CD4-positive, alpha-beta memory T cell (primary cell): ENCODE measurements at places on chromosomes 3 and 15.

GRCh38 chr3:143158014-143158988 lies 38.7 kb downstream of the CHST2 start:
- no peak overlapping the region for H3K4me3 ChIP-seq
- DNase-seq, result no peak
- peaks cover 3% of the 10 kb centered on the region for H3K4me1 ChIP-seq
- H3K27me3 ChIP-seq, result no peaks in the 10 kb centered on the region

- DNase-seq, result no peak
- H3K4me1 ChIP-seq, result no peaks in the 10 kb centered on the region
- H3K4me3 ChIP-seq, result no peak overlapping the region
- H3K27ac ChIP-seq, result no peak overlapping the region
- H3K36me3 ChIP-seq, result no peaks in the 10 kb centered on the region
- no peaks in the 10 kb centered on the region for H3K27me3 ChIP-seq
Observed at GRCh38 chr15:87080547-87080946, 1000.9 kb downstream of the AGBL1 start.

- no peak overlapping the region for H3K4me3 ChIP-seq
- H3K27ac ChIP-seq, result no peak overlapping the region
- H3K36me3 ChIP-seq, result no peaks in the 10 kb centered on the region
- no peak for DNase-seq
Observed at GRCh38 chr3:105274958-105275357, 91.8 kb upstream of the ALCAM start.

DNA sequence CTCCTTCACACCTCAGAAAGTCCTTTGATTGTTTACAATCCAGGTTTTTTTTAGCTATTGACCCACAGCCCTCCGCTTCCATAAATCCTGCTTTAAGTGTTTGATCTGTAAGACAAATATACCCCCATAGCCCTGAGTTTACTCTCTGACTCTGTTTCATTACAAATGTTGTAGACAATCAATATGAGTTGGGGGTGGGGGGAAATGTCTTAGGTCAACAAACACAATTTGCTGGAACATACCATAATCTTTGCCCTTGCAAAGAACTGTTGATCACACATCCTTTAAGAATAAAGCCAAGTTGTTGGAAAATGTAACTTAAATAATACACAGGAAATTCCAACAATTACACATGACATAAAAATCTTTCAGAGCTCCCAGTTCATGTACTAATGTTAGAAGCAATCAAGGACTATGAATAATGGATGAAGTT lies 301.8 kb upstream of the SEMA6D start:
- H3K27me3 ChIP-seq, result no peaks in the 10 kb centered on the region
- H3K4me3 ChIP-seq, result no peak overlapping the region
- no peaks in the 10 kb centered on the region for H3K4me1 ChIP-seq
- no peak overlapping the region for H3K27ac ChIP-seq
- H3K36me3 ChIP-seq, result no peaks in the 10 kb centered on the region

- no peak for DNase-seq
- no peak overlapping the region for H3K4me3 ChIP-seq
- no peaks in the 10 kb centered on the region for H3K27me3 ChIP-seq
- H3K4me1 ChIP-seq, result no peaks in the 10 kb centered on the region
- no peak overlapping the region for H3K27ac ChIP-seq
- H3K36me3 ChIP-seq, result no peaks in the 10 kb centered on the region
Observed at GRCh38 chr3:31009881-31010280, 115.4 kb upstream of the GADL1 start.

GRCh38 chr3:13821126-13821525 lies 58.7 kb downstream of the WNT7A start:
- no peak overlapping the region for H3K27ac ChIP-seq
- H3K4me1 ChIP-seq, result no peaks in the 10 kb centered on the region
- H3K36me3 ChIP-seq, result no peaks in the 10 kb centered on the region
- DNase-seq, result no peak
- no peaks in the 10 kb centered on the region for H3K27me3 ChIP-seq

DNA sequence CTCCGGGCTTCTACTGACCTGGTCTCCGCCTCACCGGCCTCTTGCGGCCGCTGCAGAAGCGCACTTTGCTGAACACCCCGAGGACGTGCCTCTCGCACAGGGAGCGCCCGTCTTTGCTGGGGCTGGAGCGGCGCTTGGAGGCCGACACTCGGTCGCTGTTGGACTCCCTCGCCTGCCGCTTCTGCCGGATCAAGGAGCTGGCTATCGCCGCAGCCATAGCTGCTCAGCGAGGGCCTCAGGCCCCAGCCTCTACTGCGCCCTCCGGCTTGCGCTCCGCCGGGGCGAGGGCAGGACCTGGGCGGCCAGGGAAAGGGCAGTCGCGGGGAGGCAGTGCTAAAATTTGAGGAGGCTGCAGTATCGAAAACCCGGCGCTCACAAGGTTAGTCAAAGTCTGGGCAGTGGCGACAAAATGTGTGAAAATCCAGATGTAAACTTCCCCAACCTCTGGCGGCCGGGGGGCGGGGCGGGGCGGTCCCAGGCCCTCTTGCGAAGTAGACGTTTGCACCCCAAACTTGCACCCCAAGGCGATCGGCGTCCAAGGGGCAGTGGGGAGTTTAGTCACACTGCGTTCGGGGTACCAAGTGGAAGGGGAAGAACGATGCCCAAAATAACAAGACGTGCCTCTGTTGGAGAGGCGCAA lies 319.2 kb downstream of the FGF12 start:
- no peak overlapping the region for H3K27ac ChIP-seq
- no peak overlapping the region for H3K4me3 ChIP-seq
- no peaks in the 10 kb centered on the region for H3K27me3 ChIP-seq
- no peaks in the 10 kb centered on the region for H3K4me1 ChIP-seq

DNA sequence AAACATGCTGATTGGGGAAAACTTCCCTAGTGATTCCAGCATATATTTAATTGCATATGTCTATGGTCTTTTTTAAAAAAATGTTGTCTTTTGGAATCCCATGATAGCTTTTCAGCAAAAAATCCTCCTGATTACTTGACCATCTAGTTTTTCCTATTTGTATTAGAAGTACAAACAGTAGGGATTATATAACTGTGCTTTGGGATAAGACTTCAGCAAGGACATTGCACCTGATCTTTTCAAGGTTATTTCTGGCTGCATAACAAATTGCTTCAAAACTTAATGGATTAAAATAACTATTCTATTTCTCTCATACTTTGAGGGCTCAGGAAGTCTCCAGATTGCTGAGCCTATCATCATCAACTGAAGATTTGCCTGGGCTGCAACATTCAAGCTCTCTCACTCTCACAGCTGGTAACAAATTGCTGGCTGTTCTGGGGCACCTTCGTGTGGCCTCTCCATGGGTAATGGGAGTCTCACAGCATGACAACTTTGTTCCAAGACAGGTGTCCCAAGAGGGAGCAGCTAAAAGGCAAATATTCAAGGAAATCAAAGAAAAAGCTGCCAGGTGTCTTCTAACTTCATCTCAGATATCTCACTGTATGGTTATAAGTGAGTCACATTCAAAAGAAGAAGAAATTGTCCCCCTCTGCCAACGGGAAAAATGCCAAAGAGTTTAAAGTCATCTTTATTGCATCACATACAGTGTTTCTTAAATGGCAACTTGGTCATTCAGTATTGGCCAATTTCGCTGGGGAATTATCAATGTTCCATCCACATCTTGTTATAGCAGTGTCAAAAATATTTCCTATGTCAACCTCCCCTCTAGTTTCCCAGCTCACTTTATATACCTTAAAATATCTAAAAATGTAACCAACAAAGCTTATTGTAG lies 644.5 kb upstream of the GRM7 start:
- H3K36me3 ChIP-seq, result no peaks in the 10 kb centered on the region
- H3K4me1 ChIP-seq, result no peaks in the 10 kb centered on the region
- no peak overlapping the region for H3K4me3 ChIP-seq
- no peaks in the 10 kb centered on the region for H3K27me3 ChIP-seq
- no peak overlapping the region for H3K27ac ChIP-seq

DNA sequence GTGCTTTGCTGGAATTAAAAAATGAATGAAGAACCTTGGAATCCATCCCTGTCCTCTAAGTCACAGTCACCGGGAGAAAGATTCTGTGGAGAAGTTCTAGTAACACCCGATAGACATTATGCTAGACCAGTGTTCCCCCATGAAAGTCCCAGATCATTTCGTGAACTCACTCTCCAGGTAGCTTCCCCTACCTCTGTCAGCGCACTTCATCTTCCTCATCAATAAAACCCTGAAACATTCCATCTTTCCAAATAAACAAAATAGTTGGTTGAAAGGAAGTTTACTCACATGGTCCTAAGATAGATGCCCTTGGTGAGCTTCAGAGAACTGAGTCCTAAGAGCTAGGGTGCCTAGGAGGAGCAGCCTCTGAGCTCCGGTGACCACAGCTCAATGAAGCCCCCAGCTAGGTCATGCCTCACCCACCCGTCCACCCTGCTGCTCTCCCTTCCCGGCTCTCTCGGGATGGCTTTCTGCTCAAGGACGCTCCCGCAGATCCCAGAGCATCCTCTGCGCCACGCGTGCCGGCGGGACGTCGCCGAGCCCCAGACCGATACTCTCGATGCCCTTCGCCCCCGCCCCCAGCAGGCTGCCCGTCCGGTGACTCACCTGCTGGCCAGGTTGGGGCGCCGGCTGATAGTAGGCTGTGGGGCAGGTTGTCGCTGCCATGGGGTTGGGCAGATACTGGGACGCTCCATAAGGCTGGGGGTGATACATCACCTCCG lies 776 bp downstream of the VGLL3 start:
- no peak for DNase-seq
- no peaks in the 10 kb centered on the region for H3K4me1 ChIP-seq
- H3K27me3 ChIP-seq, result no peaks in the 10 kb centered on the region
- H3K4me3 ChIP-seq, result no peak overlapping the region
- H3K27ac ChIP-seq, result no peak overlapping the region
- H3K36me3 ChIP-seq, result no peaks in the 10 kb centered on the region

DNA sequence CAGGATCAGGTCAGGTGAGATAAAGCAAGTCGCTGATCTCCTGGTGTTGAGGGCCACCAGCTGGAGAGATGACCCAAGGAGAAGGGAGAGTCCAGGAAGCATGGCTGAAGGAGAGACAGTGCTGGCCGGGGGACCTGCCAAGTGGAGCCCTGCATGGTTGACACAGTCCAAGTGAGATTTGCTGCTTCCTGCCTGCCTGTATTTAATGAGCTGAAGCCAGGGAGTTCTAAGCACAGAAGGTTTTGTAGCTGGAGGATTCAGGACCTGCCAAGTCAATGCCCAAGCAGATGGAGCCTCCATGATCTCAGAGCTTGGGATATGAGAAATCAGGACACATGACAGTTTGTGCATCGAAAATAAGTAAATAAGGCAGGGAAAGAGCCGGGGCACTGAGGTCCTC lies 125.6 kb downstream of the SRGAP3 start:
- H3K36me3 ChIP-seq, result no peaks in the 10 kb centered on the region
- H3K27ac ChIP-seq, result no peak overlapping the region
- H3K4me3 ChIP-seq, result no peak overlapping the region
- H3K27me3 ChIP-seq, result no peaks in the 10 kb centered on the region
- no peak for DNase-seq
- H3K4me1 ChIP-seq, result no peaks in the 10 kb centered on the region

DNA sequence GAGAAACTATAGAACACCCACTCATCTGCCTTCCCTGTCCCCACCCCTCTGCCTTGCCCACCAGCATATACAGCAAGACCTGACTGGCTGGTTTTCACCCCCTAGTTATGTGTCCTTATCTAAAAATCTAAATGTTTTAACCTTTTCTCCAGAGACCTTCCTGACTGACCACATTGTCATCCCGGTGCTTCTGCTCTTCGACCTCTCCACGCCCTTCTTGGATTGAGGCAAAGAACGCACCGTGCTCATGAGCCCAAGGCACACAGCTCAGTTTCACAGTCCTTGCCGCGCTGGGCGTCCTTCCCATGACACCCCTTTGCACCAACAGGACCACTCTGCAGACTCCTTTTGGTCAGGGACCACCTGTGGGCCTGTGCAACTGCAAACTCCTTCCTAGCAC lies 62.7 kb downstream of the B3GNT5 start:
- no peak for DNase-seq
- peaks cover 7% of the 10 kb centered on the region for H3K4me1 ChIP-seq
- H3K27me3 ChIP-seq, result no peaks in the 10 kb centered on the region
- H3K4me3 ChIP-seq, result no peak overlapping the region

DNA sequence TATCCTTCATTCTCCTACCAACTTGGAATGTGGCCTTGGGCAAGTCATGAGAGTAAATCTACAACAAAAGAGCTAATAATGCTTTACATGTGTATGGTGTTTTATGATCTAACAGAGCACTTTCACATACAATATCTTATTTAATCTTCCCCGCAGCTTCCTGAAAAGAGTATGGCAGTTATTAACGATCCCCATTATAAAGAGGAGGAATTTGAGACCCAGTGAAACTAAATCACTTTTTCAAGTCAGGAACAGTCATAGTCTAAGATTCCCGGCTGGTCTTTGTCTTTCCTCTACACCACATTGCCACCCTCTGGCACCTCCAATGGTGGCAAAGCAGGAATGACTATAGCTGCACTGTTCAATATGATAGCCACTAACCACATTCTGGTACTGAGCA lies 69.7 kb upstream of the CMSS1 start:
- H3K27ac ChIP-seq, result no peak overlapping the region
- no peaks in the 10 kb centered on the region for H3K27me3 ChIP-seq
- no peak overlapping the region for H3K4me3 ChIP-seq
- no peak for DNase-seq
- no peaks in the 10 kb centered on the region for H3K4me1 ChIP-seq

- H3K4me3 ChIP-seq, result no peak overlapping the region
- no peak overlapping the region for H3K27ac ChIP-seq
- DNase-seq, result no peak
- H3K27me3 ChIP-seq, result no peaks in the 10 kb centered on the region
- no peaks in the 10 kb centered on the region for H3K36me3 ChIP-seq
Observed at GRCh38 chr3:95751509-95751908, 1062.9 kb upstream of the EPHA6 start.

DNA sequence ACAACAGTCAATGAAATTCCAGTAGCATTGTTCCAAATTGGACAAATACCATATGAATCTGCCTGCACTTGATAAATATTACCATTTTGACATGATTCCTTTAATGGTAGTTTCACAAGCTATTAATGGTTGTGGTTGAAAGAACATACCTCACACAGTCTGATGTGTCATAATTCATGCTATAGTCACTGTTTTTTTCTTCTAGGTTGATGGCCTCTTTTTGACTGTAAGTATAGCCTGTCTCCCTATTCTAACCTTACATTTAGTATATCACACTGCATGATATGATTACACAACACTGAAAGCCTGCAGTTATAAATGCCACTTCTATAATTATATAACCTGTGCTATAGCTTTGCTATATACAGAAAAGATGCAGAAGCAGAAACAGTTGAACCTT lies 834.1 kb downstream of the NSUN3 start:
- no peaks in the 10 kb centered on the region for H3K36me3 ChIP-seq
- no peak overlapping the region for H3K27ac ChIP-seq
- DNase-seq, result no peak
- H3K4me1 ChIP-seq, result no peaks in the 10 kb centered on the region
- no peaks in the 10 kb centered on the region for H3K27me3 ChIP-seq
- no peak overlapping the region for H3K4me3 ChIP-seq
